ENCODE measurements at places on chromosomes 6 and 20.

DNA sequence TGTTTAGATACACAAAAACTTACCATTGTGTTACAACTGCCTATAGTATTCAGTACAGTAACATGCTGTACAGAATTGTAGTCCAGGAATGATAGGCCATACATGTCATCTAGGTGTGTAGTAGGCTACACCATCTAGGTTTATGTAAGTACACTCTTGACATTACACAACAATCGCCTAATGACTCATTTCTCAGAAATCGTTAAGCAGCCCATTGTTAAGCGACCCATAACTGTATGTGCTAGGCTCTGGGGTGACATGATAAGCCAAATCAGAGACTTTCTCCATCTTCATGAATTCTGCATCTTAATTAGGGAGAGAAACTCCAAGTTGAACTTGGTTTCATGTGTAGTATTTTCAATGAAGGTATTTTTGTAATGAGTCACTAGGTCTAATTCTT lies 17.2 kb downstream of the STK35 start:
- DNase-seq, result no peak

GRCh38 chr6:8627085-8627861 lies 191.9 kb upstream of the SLC35B3 start:
- no peak for DNase-seq

DNA sequence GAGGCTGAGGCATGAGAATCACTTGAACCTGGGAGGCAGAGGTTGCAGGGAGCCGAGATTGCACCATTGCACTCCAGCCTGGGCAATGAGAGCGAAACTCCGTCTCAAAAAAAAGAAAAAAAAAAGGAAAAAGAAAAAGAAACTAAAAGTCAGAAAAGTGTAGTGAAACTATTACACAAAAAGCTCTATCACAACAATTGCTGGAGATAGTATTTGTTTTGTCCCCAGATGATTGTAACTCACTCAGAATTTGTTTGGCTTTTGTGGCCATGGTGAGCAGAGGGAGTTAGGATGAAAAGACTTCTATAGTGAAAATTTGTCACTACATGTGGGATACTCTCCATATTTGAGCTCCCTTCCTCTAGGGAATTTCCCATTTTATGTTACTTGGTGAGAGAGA lies 5.2 kb upstream of the GOPC start:
- DNase-seq, result no peak

- DNase-seq, result no peak
These were observed 47.9 kb upstream of the KCNK16 start for GRCh38 chr6:39370390-39370789.

GRCh38 chr20:57413986-57414385 lies 22.8 kb downstream of the RBM38 start:
- DNase-seq, result no peak

GRCh38 chr20:45085289-45085688 lies 15.6 kb downstream of the KCNS1 start:
- DNase-seq, result no peak

GRCh38 chr6:6908121-6908520 lies 199.6 kb upstream of the RREB1 start:
- DNase-seq, result no peak

DNA sequence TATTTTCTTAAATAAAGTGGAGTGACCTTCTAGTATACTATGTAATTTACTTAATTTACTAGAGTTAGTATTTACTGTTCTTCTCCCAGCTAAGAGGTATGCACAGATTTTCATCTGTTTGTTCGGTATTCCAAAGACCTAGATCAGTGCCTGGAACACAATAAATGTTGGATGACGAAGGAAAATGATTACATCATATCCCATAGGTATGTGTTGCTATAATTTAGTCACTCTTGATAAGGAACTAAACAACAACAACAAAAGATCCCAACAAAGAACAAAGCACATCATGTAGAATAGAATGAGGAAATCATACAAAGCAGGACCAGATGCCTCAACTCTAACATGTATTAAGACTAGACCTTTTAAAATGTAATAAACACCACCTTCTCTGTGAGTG lies 89.6 kb upstream of the ADGRF1 start:
- no peak for DNase-seq

GRCh38 chr6:7204726-7205125 lies 97.0 kb downstream of the RREB1 start:
- no peak for DNase-seq

GRCh38 chr6:147891671-147892070 lies 383.2 kb downstream of the SAMD5 start:
- DNase-seq, result no peak

DNA sequence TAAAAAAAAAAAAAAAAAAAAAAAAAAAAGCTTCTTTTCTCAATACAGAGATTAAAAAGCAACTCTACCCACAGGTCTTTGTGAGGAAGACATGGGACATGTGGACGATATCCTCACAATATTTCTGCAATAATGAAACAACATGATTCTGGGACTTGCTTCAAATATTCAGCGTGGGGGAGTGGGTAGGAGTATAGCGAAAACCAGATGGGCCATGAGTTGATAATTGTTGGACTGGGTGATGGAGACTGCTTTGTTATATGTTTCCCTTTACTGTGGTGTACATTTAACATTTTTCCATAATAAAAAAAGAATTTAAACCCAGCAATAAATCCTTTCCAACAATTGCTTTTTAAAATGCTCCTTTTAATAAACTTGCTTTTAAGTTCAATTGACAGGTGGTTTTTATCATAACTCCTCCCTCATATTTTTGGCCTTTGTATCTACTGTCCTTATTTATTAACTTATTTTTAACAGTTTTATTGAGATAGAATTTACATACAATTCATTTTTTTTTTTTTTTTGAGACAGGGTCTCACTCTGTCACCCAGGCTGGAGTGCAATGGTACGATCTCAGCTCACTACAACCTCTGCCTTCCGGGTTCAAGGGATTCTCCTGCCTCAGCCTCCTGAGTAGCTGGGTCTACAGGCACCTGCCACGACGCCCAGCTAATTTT lies 40.4 kb upstream of the ARFGEF2 start:
- no peak for DNase-seq

GRCh38 chr6:158500016-158500735 lies 59.7 kb upstream of the TMEM181 start:
- DNase-seq, result no peak

GRCh38 chr6:140485740-140486449 lies 1111.4 kb upstream of the CITED2 start:
- DNase-seq, result no peak

GRCh38 chr6:108464418-108465097 lies 96.2 kb upstream of the FOXO3 start:
- peak; percentile 75 for DNase-seq

DNA sequence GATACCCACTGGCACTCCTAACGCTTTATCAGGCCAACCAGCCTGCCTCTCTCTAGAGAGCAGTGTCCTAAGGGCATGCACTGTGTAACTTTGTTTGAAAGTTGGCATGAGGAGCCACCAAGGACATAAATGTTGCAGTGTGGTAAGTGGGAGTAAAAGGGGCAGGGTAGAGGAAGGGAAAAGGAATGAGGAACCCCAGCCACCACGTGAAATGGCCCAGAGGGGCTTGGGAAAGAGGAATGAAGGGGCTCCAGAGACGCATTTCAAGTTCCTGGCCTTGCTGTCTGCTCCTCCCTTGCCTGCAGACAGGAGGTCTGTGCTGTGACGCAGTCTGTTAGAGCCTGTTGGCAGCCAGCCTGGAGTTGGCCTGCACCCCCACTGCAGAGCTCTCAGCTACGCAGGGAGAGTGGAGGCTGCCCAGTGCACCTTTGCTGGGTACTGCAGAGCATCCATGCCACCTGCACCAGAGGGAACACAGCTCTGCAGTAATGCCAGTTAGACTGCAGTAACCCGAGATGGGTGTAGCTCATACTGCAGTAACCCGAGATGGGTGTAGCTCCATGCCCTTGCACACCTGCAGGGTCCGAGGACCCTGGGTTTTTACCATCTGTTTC lies 86.8 kb upstream of the SNAP25 start:
- peak; percentile 56 for DNase-seq

GRCh38 chr20:59571551-59572314 lies 32.6 kb upstream of the PHACTR3 start:
- peak; percentile 78 for DNase-seq

DNA sequence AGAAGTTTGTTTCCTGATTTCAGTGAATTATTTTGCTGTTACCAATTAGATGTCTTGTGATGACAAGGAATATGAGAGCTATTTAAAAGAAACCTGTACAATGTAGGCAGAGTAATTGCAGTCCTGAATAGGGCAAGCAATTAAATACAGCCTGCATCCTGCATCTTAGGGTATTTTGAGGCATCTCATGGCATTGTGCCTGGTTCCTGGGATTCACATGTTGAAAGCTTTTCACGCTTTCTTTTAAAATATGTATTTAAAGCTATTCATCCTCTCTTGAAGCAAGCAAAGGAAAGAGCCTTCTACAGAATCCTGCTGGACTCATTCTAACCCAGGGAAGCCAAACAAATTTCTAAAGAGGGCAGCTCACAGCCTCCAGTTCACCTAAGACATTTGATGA lies 4.7 kb upstream of the RRAGD start:
- DNase-seq, result no peak

DNA sequence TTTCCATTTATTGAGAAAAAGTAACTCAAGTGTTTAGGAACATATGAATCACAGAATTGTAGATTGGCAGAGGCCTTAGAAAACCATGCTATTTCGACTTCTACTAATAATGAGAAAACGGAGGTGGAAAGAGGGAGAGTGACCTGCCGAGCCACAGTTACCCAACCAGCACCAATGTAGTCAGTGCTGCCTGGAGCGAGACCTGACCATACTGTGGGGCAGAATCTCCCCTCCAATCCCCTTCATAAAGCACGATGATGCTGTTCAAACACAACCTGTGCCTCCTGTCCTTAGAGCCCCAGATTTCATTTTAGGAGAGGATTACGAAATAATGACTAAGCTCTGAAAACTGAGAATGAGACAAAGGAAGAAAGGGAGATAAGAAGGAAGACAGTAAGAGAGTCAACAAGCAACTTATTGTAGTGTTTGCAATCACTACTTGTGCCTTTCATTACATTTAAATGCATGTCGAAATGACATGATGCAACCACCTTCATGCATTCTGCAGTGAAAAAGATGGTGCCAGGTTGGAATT lies 70.6 kb downstream of the ATXN1 start:
- no peak for DNase-seq

DNA sequence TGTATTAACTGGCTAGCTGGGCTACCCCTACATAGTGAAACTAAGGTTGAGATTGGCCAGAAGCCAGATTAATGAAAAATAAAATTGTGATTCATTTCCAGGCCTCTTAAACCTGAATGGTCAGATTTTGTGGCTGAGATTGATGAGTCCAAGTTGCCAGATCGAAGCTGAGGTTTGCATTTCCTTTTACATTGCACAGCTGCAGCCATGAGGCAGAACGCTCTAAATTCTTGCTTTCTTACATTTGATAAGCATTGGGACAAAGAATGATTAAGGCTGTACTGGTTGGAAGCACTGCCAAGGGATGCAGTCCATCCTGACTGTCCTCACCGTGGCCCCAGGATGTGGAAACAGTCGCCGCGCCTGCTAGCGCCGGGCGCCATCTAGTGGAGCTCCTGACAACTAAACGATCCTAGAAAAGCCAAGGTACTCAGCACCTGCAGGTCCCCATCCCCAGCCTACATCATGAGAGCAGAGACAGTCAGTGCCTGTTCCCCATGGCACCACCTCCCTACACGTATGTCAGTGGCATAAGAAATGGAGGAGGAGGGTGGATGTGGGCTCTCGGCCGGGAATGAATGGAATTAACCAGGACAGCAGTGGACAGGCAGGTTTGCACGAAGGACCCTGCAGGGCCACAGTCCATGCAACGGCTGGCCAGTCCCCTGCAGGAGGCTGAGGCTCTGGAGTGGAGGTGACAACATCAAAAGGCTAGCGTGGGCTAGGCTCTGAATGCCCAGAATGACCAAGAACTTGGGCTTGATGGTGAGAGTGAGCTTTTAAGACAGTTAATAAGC lies 19.0 kb downstream of the PXDC1 start:
- peak; percentile 62 for DNase-seq

- DNase-seq, result no peak
These were observed 44.3 kb upstream of the PTGIS start for GRCh38 chr20:49612127-49612738.

GRCh38 chr6:102619585-102619984 lies 1226.1 kb downstream of the GRIK2 start:
- no peak for DNase-seq

DNA sequence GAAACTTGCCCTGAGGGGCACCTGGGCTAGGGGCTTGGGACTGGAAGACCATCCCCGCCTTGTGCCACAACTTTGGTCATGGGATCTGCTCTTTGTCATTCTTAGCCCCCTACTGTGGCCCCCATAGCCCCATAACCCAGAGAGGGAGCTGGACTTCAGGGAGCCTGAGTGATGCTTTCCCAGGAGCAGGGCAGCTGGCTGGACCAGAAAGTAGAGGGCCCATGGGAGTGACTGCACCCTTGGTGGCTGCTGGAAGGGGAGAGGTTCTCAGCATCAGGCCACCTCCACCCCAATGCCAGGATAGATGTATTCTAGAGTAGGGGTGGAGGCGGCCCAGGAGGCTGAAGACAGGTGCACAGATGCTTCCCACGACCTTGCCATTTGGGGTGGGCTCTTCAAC lies 5.8 kb upstream of the FAM83D start:
- DNase-seq, result no peak

- peak; percentile 76 for DNase-seq
These were observed 33.4 kb upstream of the SLC22A1 start for GRCh38 chr6:160088069-160088783.

DNA sequence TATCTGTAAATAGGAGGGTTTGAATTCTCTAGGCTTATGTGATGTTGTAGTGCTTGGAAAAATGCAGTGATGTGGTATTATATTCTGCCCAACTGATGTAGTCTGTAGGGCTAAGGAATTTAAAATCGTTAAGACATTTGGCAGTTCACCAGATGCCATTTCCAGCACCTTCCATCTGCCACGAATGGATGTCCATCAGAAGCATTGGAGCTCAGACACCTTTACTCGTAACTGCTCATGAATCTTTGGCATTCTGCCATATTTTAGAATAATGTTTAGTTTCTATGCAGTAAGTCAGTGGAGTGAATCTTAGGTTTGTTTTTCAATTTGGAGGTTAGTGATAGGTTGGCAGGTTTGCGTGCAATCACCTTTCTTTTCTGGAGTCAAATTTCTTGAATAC lies 2.4 kb upstream of the SYTL3 start:
- DNase-seq, result no peak

- no peak for DNase-seq
These were observed 219.3 kb upstream of the RNF217 start for GRCh38 chr6:124742971-124743370.

GRCh38 chr20:22333885-22334545 lies 250.4 kb downstream of the FOXA2 start:
- DNase-seq, result peak; percentile 54

DNA sequence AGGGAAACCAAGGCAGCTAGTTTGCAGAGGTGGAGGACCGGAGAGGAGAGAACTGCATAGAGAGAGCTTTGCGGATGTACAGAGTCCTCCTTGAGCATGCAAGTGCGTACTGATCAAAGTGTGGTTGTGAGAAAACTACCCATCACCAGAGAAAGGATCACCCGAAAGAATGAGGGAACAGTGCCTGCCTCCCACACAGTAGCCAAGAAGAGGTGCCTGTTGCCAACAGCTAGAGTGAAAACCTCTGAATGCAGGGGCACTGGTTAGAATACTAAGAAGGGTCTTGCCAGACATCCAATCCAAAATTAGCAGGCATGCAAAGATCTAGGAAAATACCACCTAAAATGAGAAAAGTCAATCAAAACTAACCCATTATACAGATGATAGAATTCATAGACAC lies 166.6 kb upstream of the AKAP12 start:
- DNase-seq, result no peak

All from left hindlimb (tissue), 1 donor.